H4 (cell line): ENCODE measurements at places on chromosomes 3 and 15.

GRCh38 chr15:29573197-29573838 is 248.9 kb downstream of the TJP1 start:
- DNase-seq: no peak

- DNase-seq: no peak
These were observed 687 bp downstream of the GPR176 start for GRCh38 chr15:39919411-39919747.

DNA sequence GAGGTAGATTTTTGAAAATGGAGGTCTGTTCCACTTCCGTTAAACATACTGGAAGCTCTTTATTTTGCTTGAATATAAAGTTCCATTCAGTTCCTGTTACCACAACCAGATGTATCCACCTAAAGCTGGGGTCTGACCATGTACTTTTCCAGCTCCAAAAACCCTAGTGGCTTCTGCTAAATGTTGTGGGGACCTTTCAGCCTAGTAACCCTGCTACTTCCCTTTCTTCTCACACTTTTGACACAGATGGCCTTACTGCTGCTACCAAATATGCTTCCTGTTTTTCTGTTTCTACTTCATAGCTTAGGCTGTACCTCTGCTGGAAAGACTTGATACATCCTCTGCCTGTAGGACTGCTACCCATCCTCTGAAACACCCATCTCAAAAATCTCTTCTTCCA is 87.8 kb downstream of the COL6A6 start:
- no peak for DNase-seq

DNA sequence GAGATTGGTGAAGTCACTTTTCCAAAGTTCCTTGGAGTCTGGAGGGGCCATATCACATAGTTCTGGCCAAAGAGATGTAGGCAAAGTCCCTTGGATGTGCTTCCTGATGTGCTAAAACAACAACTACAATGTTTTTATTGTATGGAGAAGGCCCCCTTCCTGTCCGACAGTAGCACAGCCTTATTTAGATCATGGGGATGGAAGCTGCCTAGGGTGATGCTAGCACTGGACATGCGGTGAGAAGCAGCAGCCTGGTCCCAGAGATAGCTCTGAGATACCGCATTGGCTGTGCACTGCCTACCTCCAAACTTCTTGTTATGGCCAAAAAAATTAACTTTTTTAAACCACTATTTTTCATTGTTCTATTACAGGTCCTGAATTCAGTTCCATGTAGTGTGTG is 137.6 kb downstream of the AQP9 start:
- no peak for DNase-seq

DNA sequence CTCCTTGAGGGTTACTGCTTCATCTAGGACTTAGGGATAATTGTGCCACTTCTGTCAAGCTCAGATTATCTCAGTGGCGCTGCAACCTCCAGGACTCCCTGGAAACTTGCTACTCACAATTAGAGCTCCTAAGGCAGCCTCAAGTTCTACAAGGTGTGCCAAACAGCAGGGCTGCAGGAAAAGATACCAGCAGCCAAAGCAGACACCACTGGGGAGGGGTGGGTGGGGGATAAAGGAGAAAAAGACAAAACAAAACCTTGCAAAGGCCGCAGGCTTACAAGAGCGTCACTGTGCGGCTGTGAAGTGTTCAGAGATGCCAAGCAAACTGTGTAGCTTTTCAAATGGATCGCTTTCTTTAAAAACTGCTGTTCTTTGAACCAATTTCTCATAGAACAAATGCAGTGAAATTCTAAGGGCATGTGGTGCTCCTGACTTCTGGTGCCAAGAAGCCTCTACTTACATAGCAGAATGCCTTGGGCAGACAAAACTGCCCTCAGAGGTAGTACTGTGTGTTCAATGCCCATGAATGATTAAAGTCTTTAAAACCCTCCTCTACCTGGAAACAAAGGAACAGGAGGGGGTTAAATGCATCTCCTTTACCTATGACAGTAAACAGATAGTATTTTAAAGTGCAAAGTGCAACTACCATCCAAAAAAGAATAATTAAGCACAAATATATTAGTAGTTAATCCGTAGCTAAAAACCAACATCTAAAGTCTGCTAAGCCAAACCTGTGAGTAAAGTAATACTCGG is 353.4 kb downstream of the FOXP1 start:
- DNase-seq: no peak

DNA sequence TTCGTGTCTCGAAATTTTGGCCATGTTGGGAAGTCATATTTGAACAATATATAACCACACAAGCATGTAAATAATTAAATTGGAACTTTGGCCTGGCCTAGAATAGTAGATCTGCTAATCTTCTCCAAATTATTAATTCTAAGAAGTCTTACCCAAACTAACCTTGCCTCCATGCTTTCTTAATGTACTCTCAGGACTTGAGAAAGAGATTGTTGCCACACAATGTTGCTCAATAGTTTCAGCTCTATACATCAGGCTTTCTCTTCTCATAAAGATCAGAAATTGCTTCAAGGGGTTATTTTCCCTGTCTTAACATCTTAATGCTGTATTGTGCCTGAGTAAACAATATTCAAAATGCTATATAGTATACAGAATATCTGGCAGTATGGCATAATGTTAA is 202.7 kb upstream of the LRIG1 start:
- DNase-seq: no peak

GRCh38 chr3:25592510-25592968 is 72.2 kb downstream of the TOP2B start:
- peak; percentile 69 for DNase-seq

DNA sequence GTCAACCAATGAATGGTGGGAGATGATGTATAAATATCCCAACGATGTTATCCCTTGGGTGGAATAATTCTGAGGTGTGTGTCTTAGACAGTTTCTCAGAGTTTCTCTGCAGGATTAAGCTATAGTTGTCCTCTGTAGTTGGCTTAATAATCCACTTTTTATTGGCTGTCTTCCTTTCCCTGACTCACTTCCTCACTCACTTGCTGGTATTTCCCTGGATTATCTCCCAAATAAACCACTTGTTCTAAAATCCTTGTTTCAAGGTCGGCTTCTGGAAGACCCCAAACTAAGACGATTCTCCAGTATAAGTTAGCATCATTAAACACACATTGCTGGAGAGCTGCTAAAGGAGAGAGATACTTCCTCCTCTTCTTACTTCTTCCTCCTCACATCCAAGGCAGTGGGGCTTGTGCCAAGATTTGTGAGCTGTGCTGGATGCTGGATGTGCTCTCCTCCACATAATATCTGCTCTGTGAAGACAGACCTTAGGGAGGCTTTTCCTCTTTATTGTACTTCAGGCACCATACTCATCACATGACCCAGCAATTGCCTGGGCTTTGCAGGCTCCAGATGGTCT is 22.5 kb upstream of the ROPN1 start:
- DNase-seq: no peak

- DNase-seq: peak; percentile 53
These were observed 11.5 kb upstream of the CHAC1 start for GRCh38 chr15:40941528-40942336.

DNA sequence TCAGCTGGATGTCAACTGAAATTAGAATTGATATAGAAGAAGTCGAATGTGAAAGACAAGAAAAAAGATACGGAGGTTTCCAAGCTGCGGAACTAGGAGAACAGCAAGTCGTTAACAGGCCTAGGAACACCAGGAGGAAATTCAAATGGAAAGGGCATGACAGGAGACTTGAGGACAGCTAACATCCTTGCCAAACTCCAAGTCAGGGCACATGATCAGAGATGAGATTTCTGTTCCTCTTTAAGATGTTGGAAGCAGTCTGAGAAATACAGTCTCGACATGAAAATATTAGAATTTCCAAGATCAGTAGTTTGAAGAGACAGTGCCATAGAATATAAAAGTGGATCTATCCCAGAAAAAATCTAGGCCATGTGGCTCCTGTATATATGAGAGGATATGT is 5.0 kb downstream of the MYO5A start:
- DNase-seq: no peak

GRCh38 chr3:159971311-159971710 is 17.3 kb upstream of the IL12A start:
- DNase-seq: no peak

GRCh38 chr15:33908406-33908805 is 59.9 kb upstream of the CHRM5 start:
- no peak for DNase-seq

DNA sequence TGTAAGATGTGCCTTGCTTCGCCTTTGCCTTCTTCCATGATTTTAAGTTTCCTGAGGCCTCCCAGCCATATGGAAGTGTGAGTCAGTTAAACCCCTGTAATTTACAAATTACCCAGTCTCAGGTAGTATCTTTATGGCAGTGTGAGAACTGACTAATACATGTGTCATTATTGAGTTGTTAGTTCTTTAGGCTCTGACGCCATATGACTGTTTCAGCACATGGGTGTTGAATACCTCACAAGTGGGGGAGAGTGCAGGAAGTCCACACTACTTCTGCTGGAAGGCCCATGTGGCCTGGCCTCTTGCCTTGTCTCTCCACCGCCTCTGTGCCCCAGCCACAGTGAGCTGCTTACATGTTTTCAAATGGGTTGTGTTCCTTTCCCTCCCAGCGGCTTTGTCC is 28.5 kb downstream of the MFSD1 start:
- DNase-seq: no peak

GRCh38 chr3:111784001-111784400 is 75.1 kb upstream of the PHLDB2 start:
- no peak for DNase-seq

DNA sequence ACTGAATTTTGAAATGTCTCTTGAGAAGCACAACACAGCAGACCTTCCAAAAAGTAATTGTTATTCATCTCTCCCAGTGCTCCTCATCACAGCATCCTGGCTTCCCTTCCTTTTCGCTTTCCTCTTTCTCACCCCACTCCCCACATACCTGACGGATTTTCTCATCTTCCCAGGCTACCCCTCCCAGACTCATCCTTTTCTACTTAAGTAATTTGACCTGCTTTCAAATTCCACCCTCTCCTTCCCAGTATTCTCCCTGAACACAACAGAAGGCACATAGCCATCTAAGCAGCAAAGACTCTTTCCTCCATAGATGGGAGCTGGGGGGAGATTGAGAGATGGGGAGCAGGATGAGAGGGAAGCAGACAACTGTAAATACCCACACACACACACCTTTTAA is 187.1 kb upstream of the STT3B start:
- no peak for DNase-seq

GRCh38 chr15:37094915-37095711 is 5.2 kb downstream of the MEIS2 start:
- no peak for DNase-seq
